ENCODE measurements at places on chromosomes 5 and 9.
A peak's percentile ranks its signal among the peaks of the same experiment; 100 is the strongest.

DNA sequence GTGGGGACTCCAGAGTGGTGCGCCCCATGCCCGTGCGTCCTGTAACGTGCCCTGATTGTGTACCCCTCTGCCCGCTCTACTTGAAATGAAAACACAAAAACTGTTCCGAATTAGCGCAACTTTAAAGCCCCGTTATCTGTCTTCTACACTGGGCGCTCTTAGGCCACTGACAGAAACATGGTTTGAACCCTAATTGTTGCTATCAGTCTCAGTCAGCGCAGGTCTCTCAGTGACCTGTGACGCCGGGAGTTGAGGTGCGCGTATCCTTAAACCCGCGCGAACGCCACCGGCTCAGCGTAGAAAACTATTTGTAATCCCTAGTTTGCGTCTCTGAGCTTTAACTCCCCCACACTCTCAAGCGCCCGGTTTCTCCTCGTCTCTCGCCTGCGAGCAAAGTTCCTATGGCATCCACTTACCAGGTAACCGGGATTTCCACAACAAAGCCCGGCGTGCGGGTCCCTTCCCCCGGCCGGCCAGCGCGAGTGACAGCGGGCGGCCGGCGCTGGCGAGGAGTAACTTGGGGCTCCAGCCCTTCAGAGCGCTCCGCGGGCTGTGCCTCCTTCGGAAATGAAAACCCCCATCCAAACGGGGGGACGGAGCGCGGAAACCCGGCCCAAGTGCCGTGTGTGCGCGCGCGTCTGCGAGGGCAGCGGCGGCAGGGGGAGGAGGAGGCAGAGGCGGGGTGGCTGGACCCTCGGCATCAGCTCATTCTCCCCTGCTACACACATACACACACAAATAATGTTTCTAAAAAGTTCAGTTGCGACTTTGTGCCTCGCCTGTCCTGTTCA, 668 bp downstream of the GLIS3 start:
- peak; percentile 30 for DNase-seq

GRCh38 chr9:37676411-37676830, 25.7 kb downstream of the FRMPD1 start:
- no peak for DNase-seq

- DNase-seq = no peak
These were observed 39.3 kb upstream of the KIAA1958 start for GRCh38 chr9:112447283-112447761.

DNA sequence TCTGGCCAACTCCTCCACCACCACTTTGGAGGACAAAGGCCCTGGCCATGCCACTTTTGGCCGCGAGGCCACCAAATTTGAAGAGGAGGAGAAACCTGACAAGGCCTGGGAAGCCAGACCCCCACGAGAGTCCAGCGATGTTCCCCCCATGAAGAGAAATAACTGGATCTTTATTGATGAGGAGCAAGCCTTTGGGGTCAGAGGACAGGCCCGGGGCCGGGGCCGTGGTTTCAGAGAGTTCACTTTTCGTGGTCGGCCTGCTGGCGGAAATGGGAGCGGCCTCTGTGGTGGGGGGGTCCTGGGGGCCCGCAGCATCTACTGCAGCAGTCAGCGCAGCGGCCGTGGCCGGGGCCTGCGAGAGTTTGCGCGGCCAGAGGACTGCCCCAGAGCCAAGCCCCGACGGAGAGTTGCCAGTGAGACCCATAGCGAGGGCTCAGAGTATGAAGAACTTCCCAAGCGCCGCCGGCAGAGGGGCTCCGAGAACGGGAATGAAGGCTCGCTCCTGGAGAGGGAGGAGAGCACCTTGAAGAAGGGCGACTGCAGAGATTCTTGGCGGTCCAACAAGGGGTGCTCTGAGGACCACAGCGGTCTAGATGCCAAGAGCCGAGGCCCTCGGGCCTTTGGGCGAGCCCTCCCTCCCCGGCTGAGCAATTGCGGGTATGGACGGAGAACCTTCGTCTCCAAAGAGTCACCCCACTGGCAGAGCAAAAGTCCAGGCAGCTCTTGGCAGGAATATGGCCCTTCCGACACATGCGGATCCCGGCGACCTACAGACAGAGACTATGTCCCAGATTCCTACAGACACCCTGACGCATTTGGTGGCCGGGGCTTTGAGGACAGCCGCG, 27.4 kb upstream of the POMT1 start:
- no peak for DNase-seq

DNA sequence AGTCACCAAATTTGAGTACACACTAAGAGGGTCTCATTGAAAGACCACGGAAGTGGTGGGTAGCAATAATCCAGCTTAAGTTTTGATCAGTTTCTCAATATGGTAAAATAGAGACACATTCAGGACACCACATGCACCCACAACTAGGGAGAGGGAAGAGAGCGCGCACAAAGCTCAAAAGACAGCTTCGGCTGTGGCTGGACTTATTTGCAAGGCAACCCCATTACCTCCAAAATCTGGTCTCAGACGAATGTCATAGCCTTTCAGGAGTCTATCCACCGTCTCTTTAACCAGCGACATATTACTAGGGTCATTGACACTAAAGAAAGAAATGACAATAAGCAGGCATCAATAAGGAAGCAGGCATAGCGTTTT, 443 bp downstream of the GABRB2 start:
- DNase-seq = no peak

GRCh38 chr5:78912085-78912771, 72.9 kb downstream of the ARSB start:
- DNase-seq = no peak

GRCh38 chr5:128424646-128425045, 113.4 kb downstream of the FBN2 start:
- DNase-seq = no peak

- DNase-seq = no peak
These were observed 213.2 kb upstream of the IER5L start for GRCh38 chr9:129391221-129391661.

DNA sequence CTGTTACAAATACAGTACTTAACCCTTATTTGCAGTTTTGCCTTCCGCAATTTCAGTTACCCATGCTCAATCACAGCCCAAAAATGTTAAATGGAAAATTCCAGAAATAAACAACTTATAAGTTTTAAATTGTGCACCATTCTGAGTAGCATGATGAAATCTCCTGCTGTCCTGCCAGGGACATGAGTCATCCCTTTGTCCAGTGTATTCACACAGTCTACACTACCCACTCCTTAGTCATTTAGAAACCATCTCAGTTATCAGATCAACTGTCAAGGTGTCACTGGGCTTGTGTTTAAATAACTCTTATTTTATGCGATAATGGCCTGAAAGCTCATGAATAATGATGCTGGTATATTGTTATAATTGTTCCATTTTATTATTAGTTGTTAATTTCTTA, 95.8 kb downstream of the PLCXD3 start:
- DNase-seq = no peak

DNA sequence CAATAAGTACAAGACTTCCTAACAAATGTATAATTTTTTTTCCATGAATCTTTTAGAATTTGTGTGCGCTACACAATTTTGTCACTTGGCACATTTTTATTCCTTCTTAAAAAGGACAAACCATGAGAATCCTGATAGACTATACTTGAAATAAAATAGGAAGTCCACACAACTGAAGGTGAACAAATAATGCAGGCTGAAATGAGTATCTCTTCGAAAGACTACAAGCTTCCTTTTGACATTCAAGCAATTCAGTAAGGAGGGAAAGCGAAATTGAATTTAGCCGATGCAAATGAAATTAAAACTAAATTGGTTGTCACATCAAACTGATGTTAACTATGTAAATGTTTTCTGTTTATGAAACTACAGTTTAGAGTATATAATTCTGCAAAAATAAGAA, 374.4 kb upstream of the CCNH start:
- no peak for DNase-seq

DNA sequence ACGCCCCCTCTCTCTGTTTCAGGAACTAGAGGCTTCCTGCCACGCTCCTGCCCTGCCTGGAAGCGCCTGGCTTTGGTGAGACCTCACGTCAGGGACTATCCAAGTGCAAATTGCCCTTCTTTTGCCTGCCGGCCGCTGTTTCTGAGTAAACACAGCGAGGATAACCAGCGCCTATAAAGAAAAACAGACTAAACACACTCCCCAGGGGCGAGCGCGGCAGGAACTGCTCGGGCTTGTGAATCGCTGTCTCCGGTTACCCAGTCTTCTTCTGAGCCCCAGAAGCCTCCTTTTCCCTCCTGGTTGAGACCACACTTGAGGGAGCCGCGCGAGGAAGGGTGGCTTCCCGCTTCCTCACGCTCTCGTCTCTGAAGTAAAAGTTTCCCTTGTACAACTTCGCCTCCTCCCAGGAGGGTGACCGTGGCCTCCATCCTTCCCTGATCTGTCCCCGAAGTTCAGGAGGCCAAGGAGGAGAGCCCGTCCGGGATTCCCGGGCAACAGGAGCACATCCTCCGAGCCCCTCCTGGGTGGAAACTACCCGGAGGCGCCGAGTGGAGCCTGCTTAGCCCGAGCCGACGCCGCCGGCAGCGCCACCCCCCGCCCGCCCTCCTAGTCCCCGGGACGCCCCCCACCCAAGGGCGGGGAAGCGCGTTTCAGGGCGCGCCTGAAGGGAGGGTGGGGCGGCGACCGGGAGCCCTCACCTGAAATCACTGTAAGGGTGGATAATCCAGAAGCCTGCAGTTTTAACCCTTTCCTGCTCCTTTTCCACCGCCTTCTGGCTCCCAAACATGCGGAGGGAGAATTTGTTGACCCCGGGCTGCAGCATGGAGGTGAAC, 993 bp downstream of the HCN1 start:
- DNase-seq = no peak

DNA sequence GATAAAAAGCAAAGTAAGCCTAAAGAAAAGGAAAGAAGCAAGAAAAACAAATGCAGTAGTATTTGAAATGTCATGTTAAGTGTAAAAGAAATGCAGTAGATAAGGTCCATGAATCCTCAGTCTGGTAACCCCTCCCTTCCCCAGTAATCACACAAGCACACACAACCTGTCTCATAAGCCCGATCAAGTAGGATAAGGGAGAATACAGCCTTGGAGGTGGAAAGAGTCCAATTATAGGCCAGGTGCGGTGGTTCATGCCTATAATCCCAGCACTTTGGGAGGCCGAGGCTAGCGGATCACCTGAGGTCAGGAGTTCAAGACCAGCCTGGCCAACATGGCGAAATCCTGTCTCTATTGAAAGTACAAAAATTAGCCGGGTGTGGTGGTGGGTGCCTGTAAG, 117.9 kb downstream of the GADD45G start:
- DNase-seq = no peak

- DNase-seq = no peak
These were observed 240.1 kb downstream of the DENND1A start for GRCh38 chr9:123689701-123690428.

DNA sequence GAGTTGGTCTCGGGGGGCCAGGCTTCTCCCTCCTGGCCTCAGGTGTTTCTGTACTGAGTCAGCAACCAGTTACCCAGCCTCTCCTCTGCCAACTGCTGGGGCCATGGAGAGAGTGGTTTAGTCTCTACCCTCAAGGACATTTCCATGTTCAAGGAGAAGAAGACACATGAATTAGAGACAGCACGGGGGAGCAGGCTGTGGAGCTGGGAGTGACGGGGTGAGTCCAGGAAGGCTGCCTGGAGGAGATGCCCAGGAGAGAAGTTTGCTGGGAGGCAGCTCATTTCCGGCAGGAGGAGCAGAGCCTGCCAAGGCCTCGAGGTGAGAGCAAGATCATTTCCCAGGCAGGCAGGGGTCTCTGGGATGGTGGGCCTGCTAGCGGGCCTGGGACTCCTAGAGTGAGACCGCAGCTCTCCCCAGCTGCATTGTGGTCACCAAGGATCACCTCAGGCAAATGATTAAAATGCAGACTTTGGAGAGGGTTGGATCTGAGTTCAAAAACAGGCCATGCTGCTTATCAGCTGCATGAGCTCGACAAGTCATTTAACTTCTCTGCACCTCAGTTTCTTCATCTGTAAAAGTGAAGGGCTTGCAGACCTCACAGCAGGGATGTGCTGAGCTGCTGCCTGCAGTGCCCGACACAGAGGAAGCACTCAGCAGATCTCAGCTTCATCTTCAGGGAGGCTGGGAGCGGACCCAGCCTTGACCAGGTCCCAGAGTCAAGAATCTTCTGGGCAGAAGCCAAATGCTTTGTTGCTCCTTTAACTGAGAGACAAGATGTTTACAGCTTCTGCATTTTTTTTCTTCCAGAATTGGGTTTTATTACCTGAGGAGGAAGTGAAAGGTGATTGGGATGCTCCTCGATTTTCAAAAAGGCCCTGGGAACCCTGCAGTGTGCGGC, 35.2 kb downstream of the NEK6 start:
- no peak for DNase-seq

GRCh38 chr5:151374539-151374938, 27.2 kb upstream of the SLC36A2 start:
- DNase-seq = no peak

GRCh38 chr5:82222597-82223574, 55.3 kb downstream of the RPS23 start:
- no peak for DNase-seq

DNA sequence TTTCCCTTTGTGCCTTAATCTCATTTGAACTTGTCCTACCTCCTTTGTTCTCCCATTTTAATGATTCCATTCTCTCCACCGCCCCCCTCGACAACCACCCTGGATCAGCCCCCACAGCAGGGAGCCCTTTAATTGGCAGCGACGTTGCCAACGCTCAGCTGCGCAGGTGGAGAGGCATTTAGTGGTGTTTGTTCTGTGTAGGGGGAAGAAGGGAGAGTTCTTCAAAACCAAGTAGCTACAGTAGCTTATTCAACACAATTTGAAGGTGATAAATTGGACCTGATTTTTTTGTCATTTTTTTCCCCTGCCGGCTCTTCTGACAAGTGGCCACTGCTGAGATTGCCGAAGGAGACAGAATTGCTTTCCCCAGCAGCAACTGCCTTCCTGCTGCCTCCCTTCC, 499.1 kb downstream of the CDK5RAP2 start:
- no peak for DNase-seq

GRCh38 chr5:176533894-176534611, 3.1 kb downstream of the RNF44 start:
- peak; percentile 51 for DNase-seq

- no peak for DNase-seq
These were observed 277.9 kb downstream of the GAS1 start for GRCh38 chr9:86669422-86669821.

GRCh38 chr5:179959641-179960040, 51.9 kb upstream of the TBC1D9B start:
- no peak for DNase-seq

GRCh38 chr5:61638476-61638875, 306.4 kb downstream of the ZSWIM6 start:
- no peak for DNase-seq

DNA sequence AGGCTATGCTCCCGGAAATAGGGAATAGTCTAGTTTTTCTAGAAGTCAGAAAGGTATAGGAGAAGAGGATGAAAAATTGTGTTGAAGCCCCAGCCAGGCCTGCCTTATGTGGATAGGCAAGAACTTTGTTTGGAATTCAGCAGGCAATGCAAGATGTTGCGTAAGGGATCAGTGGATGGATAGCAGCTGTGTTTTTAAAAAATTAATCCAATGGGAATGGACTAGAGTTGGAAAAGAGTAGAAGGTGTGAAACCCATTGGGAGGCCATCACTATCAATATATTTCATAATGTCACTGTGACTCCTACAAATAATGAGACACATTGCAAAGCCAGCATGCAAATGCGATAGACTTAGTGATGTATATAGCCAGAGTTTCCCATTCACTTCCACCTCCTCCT, 281.9 kb downstream of the MARCHF11 start:
- DNase-seq = no peak

All from GM12892 (cell line).